ENCODE measurements at places on chromosomes 13 and 19.

DNA sequence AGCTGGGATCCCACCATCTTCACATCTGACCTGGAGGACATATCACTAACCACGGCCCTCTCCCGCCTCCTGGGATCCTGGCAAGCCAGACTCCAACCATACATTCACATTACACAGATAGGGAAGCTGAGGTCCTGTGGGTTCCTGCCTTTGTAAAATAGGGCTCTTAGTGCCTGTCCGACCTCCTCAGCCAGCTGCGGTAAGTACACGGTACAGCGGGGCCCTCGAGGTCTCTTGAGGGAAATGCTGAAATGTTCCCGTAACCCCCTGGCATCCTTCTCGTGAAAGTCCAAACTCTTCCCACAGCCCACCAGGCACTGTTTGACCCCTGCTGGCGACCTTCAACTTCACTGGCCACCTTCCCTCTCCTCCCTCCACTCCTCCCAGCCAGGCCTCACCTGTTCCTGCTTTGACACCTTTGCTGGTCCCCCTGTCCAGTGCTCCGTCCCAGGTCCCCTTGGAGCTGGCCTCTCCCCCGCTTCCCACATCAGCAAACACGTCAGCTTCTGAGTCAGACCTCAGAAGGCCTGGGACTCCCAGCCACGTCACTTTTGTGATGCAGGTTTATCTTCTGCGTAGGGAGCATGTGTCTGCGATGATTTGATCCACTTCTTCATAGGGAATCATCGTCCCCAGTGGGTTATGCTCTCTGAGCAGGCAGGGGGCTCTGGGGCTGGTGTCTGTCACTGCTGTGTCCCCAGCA, 8.8 kb upstream of the GNG7 start:
- DNase-seq = peak; percentile 45

DNA sequence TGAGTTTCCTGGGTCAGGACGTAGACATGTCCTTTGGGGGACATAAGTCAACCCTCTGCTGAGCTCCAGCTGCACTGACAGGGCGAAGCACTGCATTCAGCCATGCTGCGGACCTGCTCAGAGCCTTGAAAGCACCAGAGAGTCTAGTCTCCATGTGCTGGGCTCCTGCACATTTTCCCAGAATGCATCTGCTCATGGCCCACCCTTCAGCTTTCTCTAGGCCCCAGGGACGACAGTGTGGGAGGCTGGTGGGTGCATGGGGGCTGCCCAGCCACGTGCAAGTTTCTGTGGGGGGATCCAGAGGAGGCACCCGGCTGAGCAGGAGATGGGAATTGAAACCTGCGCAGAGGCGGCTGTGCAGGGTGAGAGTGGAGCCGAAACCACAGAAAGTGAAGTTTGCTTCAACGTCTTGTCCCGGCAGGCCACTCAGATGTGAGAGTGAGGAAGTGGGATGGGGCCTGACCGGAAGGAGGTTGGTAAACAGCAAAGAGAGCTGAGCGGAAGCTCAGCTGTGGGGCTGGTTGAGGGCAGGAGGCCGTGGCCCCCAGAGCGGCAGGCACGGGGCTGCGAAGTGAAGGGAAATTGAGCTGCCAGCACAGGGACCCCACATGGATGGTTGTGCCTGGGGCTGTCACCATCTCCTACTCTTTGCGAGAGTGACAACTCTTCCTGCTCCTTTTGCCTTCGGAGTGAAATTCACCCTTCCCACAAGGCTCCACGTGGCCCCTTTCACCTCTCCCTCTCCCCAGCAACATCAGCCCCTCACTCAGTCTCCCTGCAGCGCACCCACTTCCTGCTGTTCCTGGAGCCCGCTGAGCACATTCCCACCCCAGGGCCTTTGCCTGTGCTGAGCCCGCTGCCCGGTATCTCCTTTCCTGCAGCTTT, 11.8 kb downstream of the PGLS start:
- DNase-seq = peak; percentile 82

DNA sequence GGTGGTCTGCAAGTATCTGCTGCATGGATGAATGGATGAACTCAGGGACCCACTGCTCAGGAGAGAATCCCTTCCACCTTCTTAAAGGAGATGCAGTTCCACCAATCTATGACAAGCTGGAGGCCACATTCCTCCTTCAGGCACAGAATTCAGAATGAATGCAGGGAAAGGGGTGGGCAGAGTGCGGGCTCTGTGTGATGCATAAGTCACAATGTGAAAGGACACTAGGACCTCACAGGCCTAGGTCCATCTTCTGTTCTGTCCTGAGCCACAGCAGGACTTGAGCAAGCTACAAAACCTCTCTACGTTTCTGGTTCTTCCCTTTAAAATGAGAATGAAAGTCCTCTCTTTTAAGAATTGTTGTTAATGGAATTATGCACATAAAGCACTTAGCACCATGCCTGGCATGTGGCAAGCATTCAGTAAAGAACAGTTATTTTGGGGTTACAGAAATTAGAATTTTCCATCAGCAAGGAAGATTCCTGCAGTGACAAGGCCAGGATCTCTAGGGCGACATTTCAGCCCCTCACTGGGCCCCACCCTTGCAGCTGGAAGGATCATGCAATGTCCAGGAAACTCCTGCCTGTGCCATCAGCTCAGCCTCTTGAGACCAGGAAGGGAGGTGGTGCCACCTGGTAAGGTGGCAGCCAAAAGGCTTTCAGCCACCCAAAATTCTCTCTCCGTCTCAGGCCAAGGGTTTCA, 38.7 kb downstream of the TSHZ3 start:
- no peak for DNase-seq

- DNase-seq = no peak
Measured at GRCh38 chr13:51683597-51683996, 99.3 kb downstream of the WDFY2 start.

GRCh38 chr19:13964776-13965175, 12.5 kb downstream of the DCAF15 start:
- no peak for DNase-seq

GRCh38 chr19:13118424-13119193, 545 bp downstream of the NACC1 start:
- peak; percentile 43 for DNase-seq

- no peak for DNase-seq
Measured at GRCh38 chr13:32746474-32746873, 160.2 kb downstream of the PDS5B start.

DNA sequence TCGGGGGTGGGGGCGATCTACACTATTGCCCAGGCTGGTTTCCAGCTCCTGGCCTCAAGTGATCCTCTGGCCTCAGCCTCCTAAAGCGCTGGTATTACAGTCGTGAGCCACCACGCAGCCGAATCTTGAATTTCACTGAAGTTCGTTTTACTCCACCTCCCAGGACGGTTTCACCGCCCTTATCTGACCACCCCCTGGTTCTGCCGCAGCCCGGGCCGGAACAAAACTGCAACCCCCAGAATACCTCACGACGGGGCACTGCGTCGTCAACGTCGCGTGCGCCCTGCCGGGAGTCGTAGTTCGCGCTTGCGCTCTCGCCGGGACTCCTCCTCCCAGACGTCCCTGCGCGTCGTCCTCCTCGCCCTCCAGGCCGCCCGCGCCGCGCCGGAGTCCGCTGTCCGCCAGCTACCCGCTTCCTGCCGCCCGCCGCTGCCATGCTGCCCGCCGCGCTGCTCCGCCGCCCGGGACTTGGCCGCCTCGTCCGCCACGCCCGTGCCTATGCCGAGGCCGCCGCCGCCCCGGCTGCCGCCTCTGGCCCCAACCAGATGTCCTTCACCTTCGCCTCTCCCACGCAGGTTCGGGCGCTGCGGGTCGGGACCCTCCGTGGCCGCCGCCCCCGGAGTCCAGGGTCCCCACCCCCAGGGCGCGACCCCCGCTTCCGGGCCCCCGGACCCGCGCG, at the start of gene ATP5F1D:
TSS of gene ATP5F1D (plus strand) at position 335 of the 679 bp plus-strand sequence. CDS start at position 435, 100 bp downstream.
- peak; percentile 98 for DNase-seq

DNA sequence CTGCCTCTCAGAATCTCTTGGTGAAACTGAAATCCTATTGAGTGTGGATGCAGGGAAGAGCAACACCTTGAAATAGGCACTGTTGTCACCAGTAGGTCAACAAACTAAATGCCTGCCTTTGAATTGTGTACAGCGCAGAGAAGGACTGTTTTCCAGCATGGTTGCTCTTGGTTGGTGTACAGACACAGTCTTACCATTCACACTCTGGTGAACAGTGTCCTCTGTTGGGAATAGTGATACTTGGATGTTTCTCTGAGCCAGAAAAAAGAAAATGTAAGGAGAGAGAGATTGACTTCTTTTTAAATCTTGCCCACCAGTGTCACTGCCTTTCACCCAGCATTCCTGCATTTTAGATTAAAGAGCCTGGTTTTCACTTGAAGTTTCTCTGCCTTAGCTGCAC, 179.7 kb downstream of the STK24 start:
- DNase-seq = no peak

DNA sequence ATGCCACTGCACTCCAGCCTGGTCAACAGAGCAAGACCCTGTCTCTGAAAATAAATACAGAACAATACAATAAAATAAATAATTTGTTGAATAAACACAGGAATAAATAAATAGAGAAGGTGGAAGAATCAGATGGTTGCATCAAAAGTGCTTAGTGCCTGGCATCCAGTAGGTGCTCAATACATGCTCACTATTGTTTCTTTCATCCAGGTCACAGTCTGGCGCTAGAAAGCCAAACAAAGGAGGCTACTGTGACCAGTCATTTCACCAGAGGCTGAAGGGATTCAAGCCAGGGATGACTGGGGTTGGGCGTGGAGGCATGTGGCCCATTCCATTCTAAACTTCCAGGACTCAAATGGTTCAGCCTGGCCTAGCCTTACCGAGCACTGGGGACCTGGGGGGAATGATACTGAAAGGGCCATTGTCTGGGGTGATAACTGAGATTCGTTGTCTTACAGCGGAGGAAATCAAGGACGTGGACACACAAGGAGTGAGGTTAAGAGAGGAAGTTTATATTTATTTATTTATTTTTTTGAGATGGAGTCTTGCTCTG, 3.6 kb upstream of the NDUFB7 start:
- DNase-seq = no peak

DNA sequence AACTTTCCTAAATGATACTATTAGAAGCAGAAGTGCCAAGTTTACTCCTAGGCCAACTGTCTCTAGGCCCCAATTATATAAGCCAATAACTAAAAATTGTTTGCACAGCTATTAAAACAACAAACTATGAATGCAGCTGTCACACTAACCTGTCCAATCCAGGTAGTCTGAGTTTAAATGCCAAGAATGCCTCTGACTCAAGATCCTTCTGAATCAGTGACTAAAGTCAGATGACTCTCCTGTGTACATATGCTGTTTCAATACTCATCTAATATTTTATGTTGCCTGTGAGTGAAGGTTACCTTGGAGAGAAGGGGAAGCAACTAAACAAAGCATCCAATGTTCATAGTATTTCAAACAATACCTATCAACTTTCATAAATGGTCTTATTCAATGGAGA, 257.0 kb downstream of the ENOX1 start:
- DNase-seq = no peak

DNA sequence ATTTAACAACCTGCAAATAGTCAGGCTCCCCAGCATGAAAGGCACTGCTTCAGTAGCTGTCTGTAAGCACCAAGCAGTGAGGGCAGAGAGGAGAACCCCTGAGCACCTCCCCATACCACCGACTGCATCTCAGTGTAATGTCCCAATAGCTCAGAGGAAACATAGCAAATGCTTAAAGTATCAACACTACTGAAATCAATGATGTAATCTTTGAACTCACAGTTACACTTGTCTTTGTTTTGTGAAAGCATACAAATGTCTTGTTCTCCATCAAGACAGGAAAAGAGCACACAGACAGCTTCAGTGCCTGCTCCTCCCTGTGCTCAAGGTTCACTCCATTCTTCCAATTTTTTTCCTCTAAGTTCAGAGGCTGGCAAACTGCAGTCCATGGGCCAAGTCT, 94.7 kb downstream of the IRS2 start:
- no peak for DNase-seq

DNA sequence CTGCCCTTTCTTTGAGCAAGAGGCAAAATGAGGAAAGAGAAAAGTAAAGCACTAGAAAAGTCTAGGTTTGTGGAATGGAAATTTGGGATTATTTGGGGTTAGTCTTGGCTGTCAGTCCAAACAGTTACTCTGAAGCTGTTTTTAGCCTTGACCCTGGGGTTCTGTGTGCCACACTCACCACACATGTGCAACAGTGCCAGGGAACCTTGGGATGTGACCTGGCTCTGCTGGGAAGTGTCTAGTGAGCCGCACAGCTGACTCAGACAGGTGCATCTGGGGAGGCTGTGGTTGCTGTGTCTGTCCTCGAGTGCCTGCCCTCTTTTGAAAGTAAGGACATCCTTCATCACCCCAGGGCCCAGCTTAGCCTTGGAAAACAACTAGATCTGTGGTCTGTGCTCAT, 15.8 kb downstream of the MICOS13 start:
- DNase-seq = no peak

DNA sequence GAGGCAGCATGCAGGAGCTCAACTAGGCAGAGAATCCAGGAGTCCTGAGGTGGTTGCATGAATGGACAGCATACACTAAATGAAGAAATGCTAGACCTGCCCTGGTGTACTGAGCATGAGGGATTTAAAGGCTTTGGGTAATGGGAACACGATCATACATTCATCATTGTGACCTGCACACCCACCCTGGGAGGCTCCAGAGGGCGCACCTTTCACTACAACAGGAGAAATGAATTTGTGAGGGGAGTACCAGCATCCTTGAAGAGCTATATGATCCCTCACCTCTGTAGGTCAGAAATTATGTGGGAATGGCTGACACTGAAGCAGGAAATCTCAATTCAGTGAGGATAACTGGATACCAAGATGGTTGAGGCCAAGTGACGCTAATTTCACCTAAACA, 8.9 kb downstream of the KLK2 start:
- DNase-seq = no peak

DNA sequence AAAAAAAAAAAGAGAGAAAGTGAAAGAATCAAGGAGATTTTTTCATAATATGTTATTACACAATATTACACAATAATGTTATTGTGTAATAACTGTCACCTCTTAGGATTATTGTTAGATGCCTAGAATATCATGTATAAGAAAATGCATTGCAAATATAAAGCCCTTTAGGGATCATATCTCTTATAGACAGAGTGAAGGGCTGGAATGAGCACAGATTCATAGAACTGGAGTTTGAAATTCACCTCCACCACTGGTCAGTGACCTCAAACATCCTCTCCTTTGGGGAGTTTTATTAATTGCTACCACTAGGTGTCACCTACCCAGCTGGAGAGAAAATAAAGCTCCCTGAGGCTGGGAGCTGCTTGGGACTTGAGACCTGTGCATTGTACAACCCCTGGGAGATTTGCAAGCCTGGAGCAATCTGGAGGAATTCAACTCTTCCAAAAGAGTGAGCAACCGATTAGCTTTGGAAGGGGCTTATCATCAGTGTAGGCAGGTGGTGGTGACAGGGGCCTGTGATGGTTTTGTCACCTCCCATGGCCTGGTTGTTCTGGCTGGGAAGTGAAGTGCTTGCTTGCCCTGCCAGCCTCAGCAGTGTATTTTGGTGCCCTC, 30.3 kb upstream of the FRY start:
- DNase-seq = peak; percentile 79

- DNase-seq = peak; percentile 54
Measured at GRCh38 chr19:4910594-4911281, 1.4 kb downstream of the UHRF1 start.

All from suppressor macrophage treated with lipopolysaccharide for 1 hour (primary cell).